GM23248 (cell line): ENCODE measurements at places on chromosomes 7 and 10. TPM values are rescaled to one million over a fixed set of nuclear protein-coding genes. Genes with fewer than 3 reads are reported as not detected.
A peak's percentile ranks its signal among the peaks of the same experiment; 100 is the strongest.

UPK3BL1 gene
- 10.8 and 13.3 TPM in 2 replicates for total RNA-seq

MPP7 gene
- 0.65 TPM in 1 of 2 replicates, not detected in the other for total RNA-seq

SFR1 gene
- 4.4 and 4.6 TPM in 2 replicates for total RNA-seq

- no peak overlapping the region for H3K4me3 ChIP-seq
- no peaks in the 10 kb centered on the region for H3K27me3 ChIP-seq
- H3K27ac ChIP-seq, result no peak overlapping the region
- no peaks in the 10 kb centered on the region for H3K36me3 ChIP-seq
- peaks cover 7% of the 10 kb centered on the region for H3K4me1 ChIP-seq
- peak; percentile 43 for DNase-seq
These were observed 23.5 kb downstream of the GNAT3 start for GRCh38 chr7:80488406-80488805.

DNA sequence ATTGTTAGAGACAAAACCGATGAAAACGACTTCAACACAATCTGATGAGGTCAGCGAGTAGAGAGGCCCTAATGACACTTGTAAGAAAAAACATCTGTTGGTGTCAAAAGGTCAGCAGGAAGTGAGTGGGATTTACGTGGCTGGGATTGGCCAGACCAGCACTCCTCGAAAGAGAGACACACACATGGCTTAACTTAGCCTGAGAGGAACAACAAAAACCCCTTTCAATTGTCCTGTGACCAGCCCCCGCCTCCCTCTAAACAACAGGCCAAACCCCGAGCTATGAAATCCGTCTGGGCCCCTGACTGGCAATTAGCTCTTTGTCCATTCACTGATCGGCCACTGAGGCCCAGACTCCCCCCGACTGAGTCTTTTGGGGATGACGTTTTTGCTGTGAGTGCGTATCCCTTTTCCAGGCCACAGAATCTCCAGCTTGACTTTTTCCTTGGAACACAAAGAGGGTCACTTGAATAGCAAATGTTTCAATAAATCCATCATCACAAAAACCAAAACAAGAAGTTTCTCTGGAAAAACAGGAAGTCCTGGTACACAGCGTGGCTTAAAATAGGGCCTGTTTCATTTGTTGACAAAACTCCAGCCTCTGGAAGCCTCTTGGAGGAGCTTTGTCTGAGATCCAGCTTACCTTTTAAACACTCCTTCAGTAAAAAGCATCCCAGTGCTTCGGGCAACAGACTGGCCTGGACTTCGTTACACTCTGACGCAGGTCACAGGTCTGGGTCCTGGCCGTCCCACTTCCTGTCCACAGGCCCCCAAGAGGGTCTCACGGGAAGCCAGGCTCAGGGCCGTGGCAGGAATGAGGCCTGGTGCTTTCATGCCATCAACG, 103.0 kb downstream of the CTBP2 start:
- no peaks in the 10 kb centered on the region for H3K36me3 ChIP-seq
- H3K27ac ChIP-seq, result peak overlapping the region; percentile 47
- no peaks in the 10 kb centered on the region for H3K27me3 ChIP-seq
- peak overlapping the region; percentile 45; the same call in 1 of the 2 replicates for H3K4me3 ChIP-seq

GRCh38 chr10:99930731-99931550, 78.8 kb downstream of the DNMBP start:
- no peak overlapping the region for H3K27ac ChIP-seq
- peaks cover 3% of the 10 kb centered on the region; the same call in 1 of the 2 replicates for H3K36me3 ChIP-seq
- DNase-seq, result no peak

DNA sequence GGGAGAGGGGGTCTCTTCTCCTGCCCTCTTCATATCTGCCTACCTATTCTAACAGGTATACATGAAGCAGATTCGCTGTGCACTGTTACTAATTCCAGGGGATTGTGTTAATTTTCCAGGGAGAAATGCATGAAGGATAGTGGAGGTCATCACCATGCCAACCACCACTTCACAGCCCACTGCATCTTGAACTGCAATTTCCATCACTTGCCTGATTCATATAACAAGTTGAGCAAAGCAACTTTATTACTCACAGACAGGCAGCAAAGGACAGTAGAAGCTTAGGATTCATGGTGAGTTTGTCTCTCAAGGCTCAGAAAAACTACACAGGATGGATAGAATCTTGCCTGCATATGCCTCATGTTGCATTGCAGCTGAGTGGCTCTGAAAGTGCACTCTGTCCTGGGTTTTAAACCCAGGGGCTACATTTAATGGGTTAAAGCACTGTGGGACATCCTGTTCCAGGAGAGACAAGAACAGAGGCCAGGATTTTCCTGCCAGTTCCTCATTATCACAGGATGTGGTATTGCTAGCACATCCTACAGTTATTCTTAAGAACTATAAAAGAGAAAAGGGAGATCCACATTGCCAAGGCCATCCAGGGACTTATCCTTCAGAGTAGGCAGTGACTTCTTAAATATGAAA, 136.9 kb upstream of the PRSS1 start:
- 0 out of 2 replicates have a peak, but pooled peaks cover 1% of the 10 kb centered on the region for H3K27me3 ChIP-seq
- H3K36me3 ChIP-seq, result no peaks in the 10 kb centered on the region
- H3K4me3 ChIP-seq, result no peak overlapping the region
- peak; percentile 48 for DNase-seq
- H3K27ac ChIP-seq, result no peak overlapping the region

GRCh38 chr10:21505711-21506278, 19.7 kb downstream of the SKIDA1 start:
- H3K36me3 ChIP-seq, result no peaks in the 10 kb centered on the region
- no peak overlapping the region for H3K27ac ChIP-seq
- DNase-seq, result no peak
- H3K4me1 ChIP-seq, result no peaks in the 10 kb centered on the region; the same call in 1 of the 2 replicates

DNA sequence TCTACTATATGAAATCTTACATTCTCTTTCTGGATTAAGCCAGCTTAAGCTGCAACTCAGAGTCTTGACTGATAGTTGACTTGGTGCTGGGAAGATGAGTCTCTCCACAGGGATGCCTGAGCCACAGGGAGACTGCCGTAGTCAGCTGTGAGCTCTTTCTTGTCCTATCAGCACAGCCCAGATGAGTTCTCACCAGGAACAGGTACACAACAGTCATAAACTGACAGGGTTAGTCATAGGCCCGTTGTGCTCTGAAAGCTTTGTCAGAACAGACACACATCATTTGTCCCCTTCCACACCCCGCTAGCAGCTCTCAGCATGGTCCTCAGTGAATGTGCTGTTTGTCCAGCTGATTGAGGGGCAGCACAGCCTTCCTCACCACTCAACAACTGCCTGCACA, 221.6 kb downstream of the RPS24 start:
- H3K4me3 ChIP-seq, result no peak overlapping the region
- peak overlapping the region; percentile 99 for H3K27ac ChIP-seq
- DNase-seq, result peak; percentile 31
- H3K4me1 ChIP-seq, result peaks cover 24% of the 10 kb centered on the region
- no peaks in the 10 kb centered on the region for H3K27me3 ChIP-seq

- no peaks in the 10 kb centered on the region for H3K4me1 ChIP-seq
- H3K36me3 ChIP-seq, result no peaks in the 10 kb centered on the region
- no peaks in the 10 kb centered on the region for H3K27me3 ChIP-seq
- no peak overlapping the region for H3K27ac ChIP-seq
These were observed 393.8 kb upstream of the PRKCQ start for GRCh38 chr10:6973899-6974298.
